Smooth muscle cell of bladder (primary cell): ENCODE measurements at places on chromosomes 4 and X. TPM values are rescaled to one million over a fixed set of nuclear protein-coding genes. Genes with fewer than 3 reads are reported as not detected.

Gene HPSE
- 0.83 and 1.1 TPM in 2 replicates for total RNA-seq

Gene SCML1
- 6.4 and 7.9 TPM in 2 replicates for total RNA-seq

Gene FGA
- total RNA-seq: not detected in 2 replicates

Gene MAGEA8
- not detected in 2 replicates for total RNA-seq

Gene UGT2B15
- not detected in 2 replicates for total RNA-seq

Gene PFKFB1
- under 0.01 TPM in 1 of 2 replicates, not detected in the other for total RNA-seq

Gene SH3D19
- 29.2 and 35.9 TPM in 2 replicates for total RNA-seq

Gene AADAT
- 1.8 and 2.0 TPM in 2 replicates for total RNA-seq

Gene ATOH1
- total RNA-seq: not detected in 2 replicates

Gene ARAF
- 10.1 and 13.6 TPM in 2 replicates for total RNA-seq

Gene VSIG4
- not detected in 2 replicates for total RNA-seq

Gene FGF13
- 2.2 and 4.8 TPM in 2 replicates for total RNA-seq

Gene MAMLD1
- 0.28 and 0.85 TPM in 2 replicates for total RNA-seq

Gene PPARGC1A
- total RNA-seq: 0.37 and 0.43 TPM in 2 replicates

Gene EGF
- 0.37 and 0.43 TPM in 2 replicates for total RNA-seq

Gene PRRG3
- under 0.01 TPM in 1 of 2 replicates, not detected in the other for total RNA-seq

Gene OPHN1
- total RNA-seq: 4.7 and 5.6 TPM in 2 replicates

Gene CTAG2
- not detected in 2 replicates for total RNA-seq

Gene TCP11X2
- total RNA-seq: not detected in 2 replicates

Gene SH2D1A
- total RNA-seq: not detected in 2 replicates

Gene PCYT1B
- total RNA-seq: 0.28 and 0.46 TPM in 2 replicates

Gene DAPP1
- total RNA-seq: 0.09 TPM in 1 of 2 replicates, not detected in the other

Gene PRMT9
- 10.3 and 11.4 TPM in 2 replicates for total RNA-seq

Gene CEP135
- total RNA-seq: 3.4 and 5.3 TPM in 2 replicates

Gene YY2
- total RNA-seq: 1.00 and 1.2 TPM in 2 replicates

Gene CABS1
- not detected in 2 replicates for total RNA-seq
